ENCODE measurements at places on chromosomes 12 and 14.

DNA sequence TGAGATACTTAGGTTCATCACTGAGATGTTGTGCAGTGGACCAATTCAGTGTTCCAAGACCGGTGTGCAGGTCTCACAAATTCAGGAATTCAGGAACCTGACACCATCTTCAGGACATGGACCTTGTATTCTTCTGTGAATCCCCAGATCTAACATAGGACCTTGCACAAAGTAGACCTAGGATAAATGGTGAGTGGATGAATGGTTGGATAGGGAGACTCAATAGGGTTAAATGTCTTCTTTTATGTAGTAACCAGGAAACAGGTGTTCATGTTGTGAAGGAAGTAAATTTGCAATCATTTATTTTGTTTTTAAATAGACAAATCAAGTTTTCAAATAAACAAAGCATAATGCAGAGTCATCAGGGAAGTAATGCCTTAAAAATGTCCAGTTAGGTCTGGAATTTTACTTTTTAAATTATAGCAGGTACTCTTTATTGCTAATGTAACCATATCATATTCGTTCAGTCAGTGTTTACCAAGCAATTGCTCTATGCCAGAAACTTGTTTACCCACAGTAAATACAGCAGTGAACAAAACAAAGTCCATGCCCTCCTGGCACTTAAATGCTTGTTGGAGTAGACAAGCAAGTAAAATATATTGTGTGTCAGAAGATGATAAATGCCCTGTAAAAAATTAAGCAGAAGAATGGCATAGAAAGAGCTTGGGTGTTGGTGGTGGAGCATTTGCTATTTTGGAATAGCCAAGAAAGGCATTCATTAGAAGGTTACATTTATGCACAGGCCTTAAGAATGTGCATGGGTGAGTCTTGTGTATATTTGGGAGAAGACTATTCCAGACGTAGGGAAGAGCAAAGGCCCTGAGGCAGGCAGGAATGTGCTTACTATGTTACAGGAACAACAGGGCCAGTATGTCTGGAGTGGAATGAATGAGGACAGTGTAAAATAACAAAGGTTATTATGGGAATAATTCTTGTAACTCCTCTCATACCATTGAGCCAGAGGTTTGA, 26.3 kb downstream of the RXYLT1 start:
- no peak for DNase-seq

- no peak for DNase-seq
Observed at GRCh38 chr12:99271071-99271470, 376.5 kb upstream of the GARIN6 start.

DNA sequence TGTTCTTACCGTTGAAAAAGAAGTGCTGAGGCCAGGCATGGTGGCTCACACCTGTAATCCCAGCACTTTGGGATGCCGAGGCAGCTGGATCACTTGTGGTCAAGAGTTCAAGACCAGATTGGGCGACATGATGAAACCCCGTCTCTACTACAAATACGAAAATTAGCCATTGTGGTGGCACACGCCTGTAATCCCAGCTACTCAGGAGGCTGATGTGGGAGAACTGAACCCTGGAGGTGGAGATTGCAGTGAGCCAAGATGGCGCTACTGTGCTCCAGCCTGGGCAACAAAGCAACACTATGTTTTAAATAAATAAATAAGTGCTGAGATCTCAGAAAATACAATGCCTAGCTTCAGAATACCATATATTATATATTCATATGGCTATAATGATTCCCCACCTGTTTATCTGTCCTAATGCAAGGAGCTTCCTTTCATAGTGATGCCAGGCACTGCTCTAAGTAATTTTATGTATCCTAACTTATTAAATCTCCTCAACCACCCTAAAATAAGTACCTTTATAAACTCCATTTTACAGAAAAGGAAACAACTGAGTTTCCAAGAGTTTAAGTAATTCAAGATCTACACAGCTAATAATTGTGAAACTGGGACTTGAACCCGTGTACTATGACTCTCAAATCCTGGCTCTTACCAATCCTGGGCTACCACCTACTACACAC, 7.3 kb downstream of the PHLDA1 start:
- DNase-seq: no peak

DNA sequence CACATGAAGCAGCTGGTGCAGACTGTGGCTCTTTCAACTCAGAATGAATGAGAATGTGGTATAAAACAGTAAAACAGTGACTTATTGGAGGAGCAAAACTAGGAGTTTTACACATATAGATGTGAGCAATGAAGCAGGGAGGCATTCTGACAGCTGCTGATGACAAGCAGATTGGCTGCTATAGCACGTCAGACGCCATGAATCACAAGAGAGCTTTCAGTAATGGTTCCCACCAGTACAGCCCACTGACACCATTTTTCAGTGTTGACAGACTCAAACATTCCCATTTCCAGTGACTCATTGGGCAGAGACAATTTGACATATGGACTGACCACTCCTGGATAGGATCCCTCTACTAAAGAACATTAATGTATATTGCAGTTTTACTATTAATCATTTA, 24.6 kb upstream of the FSCB start:
- DNase-seq: no peak

- DNase-seq: no peak
Observed at GRCh38 chr12:104858611-104859543, 99.2 kb downstream of the SLC41A2 start.

DNA sequence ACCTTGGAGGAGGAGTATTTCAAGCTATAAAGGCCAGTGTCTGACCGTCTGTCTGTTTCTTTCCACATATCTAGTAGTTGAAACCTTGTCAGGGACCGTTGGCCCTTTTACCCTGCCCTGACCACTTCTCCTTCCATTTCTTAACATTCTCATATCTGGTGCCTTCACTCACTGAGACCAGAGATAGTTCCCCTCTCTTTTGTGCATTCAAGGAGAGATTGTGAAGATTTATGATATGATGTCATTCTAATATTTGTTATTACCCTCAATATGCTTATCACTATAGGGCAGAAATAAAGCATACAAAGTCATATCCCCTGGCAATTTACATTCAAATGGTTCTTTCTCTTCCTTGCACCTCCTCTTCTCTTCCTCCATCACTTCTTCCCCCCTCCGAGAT, 83.3 kb downstream of the PLXNC1 start:
- no peak for DNase-seq

GRCh38 chr14:32019276-32019675, 57.8 kb upstream of the ARHGAP5 start:
- DNase-seq: no peak

GRCh38 chr12:89946518-89947135, 238.0 kb upstream of the ATP2B1 start:
- DNase-seq: no peak

DNA sequence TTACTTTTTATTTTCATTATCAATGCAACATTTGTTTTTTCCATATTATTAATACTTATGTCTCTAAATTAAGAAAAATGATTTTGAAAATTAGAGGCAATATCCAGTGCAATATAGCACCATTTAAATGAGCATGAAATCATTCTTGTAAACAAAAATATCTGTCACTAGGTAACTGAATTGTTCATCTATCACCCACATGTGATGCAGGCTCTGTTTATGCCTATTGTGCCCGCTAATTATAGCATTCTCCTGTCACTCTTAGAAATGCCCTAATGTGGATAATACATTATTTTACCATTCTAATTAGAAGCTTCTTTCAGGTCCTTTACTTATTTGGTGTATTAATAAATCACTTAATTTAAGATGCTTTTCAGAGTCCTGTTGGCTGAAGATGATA, 1332.4 kb downstream of the AACS start:
- DNase-seq: no peak

DNA sequence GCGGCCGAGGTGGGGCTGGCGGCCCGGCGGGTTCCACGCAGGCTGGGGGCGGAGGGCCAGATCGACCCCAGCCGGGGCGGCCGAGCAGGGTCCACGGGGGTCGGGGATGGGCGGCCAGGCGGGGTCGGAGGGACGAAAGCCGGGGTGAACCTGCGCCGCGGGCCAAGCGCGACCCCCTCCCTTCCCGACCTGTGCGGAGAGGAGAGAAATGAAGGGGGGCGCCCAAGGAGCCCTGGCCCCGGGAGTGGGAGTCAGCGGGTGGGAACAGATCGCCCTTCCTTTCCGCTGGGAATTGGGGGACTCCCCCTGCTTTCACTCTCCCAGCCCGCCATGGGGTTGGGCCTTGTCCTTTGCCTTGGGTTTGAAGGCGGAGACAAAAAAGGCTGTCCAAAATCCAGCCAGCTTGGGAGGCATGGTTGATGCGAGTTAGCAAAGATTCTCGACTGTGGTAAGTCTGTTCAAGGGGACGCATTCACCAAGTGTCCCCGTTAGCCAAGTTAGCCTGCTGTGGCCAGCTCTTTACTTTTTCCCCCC, 559 bp upstream of the CKAP4 start:
- DNase-seq: no peak

GRCh38 chr12:1318327-1319031, 275.9 kb downstream of the FBXL14 start:
- no peak for DNase-seq

- no peak for DNase-seq
Observed at GRCh38 chr12:5868625-5869295, 76.3 kb downstream of the ANO2 start.

Measured in activated CD4-positive, CD25-positive, alpha-beta regulatory T cell treated with anti-CD3 and anti-CD28 coated beads, Interleukin-2, amount 50 U/mL, for 72 hours (primary cell).